Stimulated activated CD4-positive, alpha-beta T cell treated with anti-CD3 and anti-CD28 coated beads, Interleukin-15, amount 100 ng/mL, for 1 hour (primary cell): ENCODE measurements at places on chromosomes 7 and 10.
A peak's percentile ranks its signal among the peaks of the same experiment; 100 is the strongest.

DNA sequence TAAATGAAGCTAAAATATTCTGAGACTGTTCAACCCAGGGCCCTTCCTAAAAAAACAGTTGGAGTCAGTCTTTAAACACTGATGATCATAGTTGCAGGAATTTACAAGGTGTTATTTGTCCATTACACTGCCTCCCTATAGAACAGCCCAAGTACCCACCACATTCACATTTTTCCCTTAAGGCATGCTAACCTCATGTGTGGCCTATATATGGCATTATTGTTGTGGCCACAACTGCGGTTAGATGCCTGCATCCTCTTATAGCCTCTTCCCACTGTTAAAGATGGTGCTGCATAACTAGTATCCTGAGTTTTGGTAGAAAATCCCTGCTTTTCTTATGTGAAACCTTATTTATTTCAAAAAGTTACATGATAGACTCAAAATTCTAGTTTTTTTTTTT, 287.9 kb upstream of the SEMA3A start:
- DNase-seq, result no peak

GRCh38 chr10:62238880-62239279, 29.8 kb downstream of the RTKN2 start:
- no peak for DNase-seq

DNA sequence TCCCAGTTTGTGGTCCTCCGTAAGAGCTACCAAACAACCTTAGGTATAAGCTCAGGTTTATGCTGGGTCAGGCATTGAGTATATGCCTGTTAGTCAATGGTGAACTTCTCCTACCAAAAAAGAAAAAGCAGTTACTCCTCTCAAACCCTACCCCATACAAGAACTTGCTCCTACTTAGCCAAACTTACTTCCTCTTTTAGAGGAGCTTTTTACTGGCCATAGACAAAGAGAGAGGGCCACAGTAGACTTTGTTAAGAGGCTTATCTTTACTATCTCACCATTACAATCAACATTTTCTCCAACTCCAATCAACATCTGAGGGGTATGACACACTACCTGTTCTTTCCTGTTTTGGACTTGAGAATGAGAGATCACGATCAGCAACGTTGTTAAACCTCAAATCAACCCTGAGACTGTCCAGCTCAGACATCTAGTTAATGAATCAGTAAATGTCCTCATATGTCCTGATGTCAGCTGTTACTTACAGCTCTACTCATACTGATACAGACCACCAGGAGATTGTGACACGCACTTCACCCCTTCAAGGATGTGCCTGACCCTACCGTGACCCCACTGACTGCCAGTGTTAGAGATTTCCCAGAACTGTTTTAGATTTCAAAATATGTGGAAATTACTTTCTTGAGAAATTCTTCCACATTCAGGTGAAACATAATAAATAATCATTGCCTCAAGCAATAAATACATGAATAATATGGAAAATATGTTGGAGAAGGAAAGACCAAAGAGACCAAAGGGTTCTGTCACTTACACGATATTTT, 18.4 kb upstream of the CCDC71L start:
- DNase-seq, result no peak

GRCh38 chr10:24544776-24545175, 178.9 kb downstream of the ARHGAP21 start:
- DNase-seq, result no peak

GRCh38 chr10:79393924-79394610, 46.8 kb downstream of the PPIF start:
- DNase-seq, result no peak

GRCh38 chr7:88615336-88615735, 144.2 kb upstream of the ZNF804B start:
- DNase-seq, result no peak

DNA sequence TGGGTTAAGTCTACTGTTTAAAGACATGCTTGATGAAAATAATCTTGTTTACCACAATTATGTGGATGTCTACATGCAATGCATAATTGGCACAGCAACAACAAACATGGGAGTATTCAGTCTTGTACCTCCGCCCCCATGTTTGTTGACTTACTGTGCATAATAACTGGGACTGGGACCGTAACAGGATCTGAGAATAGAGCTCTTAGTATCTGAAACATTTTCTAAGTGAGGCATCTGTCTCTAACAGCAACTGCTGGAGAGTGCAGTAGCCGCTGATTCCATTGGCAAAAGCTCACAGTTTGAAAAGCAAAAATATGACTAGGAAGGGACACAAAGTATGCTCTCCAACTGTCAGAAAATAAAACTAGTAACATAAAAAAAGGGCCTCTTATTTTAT, 61.6 kb downstream of the ENO4 start:
- no peak for DNase-seq

DNA sequence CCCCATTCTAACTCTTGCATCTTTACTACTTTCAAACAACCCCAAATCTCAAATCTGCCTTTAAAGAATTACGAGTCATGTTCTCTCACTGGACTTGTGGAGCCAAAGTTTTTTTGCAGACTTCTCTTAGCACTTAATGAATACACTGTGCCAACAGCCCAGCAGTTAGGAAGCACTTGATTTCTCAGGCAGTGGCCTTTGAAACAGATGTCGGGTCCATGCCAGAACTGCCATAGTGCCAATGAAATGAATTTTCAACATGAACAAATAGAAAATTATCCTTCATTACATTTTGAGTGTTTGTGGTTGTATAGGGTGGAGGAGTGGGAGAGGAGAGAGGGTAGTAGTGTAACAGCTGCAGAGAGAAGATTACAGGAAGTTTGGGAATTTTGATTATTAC, 5.9 kb downstream of the BORCS7 start:
- DNase-seq, result no peak

GRCh38 chr10:73969224-73969841, 28.6 kb upstream of the VCL start:
- no peak for DNase-seq

DNA sequence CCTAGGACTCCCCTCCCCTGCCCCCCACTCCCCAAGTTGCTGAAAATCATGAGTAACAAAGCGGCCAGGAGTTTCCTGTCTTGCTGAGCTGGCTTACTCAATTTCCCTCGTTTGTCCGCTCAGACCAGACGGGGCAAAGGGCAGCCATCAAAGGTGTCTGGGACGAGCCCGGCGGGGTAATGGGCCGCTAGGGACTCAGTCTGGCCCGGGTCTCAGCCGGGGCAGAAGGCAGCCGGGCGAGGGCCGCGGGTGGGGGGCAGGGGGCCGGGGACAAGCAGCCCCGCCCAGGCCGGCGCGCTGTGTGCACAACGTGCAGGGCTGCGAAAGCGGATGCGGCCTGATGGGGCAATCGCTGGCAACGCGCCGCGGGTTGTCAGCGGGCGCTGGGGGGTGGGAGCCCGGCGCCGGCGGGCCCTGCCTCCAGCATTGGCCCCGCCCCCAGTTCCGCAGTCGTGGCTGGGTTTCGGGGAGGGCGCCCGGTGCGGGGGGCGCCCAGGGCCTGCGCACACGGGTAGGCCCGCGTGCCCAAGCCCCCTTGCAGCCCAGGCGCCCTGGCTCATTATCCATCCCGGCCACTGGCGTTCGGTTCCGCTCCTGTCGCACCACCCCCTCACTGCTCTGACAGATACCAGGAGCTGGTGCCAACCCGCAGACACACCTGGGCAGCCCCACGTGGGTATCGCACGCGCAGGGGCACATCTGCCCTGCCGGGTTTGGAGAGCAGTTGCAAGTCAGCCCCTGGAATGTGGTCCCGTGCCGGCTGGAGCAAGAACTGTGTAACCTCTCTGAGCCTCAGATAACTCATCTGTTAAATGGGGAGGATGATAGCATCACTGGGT, 35.1 kb downstream of the DNAJB12 start:
- peak; percentile 74 for DNase-seq

DNA sequence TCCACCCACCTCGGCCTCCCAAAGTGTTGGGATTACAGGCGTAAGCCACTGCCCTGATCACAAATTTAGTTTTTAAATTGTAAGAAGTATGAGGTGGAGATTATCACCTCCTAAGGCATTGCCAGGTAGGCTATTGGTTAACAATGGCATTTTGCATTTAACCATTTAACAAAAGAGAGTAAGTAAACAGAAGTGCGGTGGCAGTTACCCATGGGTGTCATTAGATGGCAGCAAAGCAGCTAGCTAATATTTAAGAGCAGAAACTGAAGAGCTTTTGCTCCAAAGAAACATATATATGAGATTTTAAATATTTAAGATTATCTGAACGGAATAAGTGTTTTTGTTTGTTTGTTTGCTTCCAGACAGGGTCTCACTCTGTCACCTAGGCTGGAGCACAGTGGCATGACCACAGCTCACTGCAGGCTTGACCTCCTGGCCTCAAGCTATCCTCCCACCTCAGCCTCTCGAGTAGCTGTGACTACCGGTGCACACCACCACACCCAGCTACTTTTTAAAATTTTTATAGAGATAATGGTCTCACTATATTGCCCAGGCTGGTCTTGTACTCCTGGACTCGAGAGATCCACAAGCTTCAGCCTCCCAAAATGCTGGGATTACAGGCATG, 325.5 kb upstream of the C7orf33 start:
- no peak for DNase-seq

GRCh38 chr10:47451273-47451997, 32.5 kb downstream of the ANXA8 start:
- no peak for DNase-seq

- DNase-seq, result no peak
Measured at GRCh38 chr7:15396210-15397158, 165.3 kb downstream of the AGMO start.

- no peak for DNase-seq
Measured at GRCh38 chr7:121547544-121548092, 151.5 kb upstream of the FAM3C start.

- no peak for DNase-seq
Measured at GRCh38 chr7:152336754-152337368, 98.9 kb downstream of the KMT2C start.

- DNase-seq, result no peak
Measured at GRCh38 chr7:32253299-32253698, 183.1 kb upstream of the PDE1C start.

- no peak for DNase-seq
Measured at GRCh38 chr10:13684252-13684791, 97.6 kb downstream of the PRPF18 start.

- DNase-seq, result no peak
Measured at GRCh38 chr7:2109251-2109872, 123.4 kb downstream of the MAD1L1 start.

DNA sequence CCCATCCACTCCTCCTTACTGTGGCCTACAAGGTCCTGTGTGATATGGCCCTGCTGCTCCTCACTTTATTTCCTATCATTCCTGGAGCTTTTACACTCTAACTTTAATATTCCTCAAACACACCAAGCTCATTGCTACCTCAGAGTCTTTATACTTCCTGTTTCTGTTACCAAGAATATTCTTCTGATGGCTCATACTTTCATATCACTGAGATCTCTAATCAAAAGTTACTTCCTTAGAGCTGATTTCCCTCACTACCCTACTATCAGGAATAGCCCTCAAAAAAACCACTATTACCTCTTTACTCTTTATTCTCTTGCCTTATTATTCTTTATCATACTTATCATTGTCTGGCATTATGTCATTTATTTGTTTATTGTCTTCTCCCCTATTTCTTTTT, 5.8 kb upstream of the PPP3CB start:
- DNase-seq, result no peak

DNA sequence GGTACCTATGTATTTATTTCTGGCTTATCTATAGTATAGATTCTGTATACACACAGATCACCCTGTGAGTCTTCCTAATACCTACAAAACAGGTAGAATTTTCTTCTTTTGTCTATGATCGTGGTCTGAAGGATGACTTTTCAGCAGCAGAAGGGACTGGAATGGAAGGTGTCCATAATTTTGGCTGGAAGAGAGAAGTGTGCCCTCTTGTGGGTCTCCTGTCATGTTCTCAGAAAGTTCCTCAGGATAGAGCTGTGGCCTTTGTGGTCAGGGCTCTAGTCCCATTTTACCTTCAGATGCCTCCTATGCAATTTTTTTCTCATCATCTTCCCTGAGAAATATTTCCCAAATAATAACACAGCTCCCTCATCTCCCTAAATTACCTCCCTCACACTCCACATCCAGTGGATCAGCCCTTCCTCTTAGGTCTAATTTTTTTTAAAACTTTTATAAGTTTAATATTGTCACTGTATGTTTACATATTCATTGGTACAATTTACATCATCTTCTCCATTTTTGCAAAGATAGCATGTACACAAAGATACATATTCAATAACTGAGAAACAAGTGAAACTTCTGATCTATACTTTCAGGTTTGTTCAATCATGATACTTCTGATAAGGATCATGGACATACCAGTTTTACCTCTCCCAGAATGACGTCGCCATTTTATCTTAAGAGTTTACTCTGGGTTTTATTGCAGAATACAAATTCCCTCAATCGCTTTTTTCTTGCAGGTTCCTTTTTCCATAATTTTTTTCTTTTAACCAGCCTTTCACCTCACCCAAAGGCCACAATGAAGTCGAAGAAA, 112.7 kb downstream of the REEP3 start:
- DNase-seq, result no peak

- no peak for DNase-seq
Measured at GRCh38 chr7:115274-115911, 77.0 kb upstream of the FAM20C start.

DNA sequence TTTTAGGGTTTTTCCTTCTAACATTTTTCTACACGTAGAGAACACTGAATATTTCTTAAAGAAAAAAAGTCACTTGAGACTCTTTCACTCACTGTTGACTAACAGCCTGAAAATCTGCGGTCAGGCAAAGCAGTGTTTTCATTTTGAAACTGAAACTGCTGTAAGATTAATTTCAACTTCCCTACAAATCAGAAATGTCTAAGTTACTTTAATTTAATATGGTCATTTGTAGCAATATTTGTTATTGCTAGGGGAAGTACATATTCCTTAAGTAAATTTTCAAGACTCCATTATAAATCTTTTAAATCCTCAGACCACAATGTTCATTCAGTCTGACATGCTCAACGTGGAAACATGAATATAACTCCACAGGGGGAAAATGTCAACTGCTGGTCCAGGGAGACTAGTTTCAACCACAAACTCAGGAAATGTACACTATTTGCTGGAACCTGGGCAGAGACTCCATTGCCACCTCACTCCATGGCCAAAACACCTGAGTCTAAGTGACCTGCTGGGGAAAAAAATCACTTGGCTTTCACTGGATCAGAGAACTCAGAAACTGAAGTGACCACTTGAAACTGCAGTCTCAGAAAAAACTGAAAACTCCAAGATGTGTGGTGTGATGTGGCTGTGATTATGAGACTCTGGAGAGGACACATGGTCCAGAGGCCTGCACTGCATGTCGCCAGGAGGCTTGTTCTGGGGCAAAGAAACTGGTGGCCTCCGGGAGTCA, 161.2 kb downstream of the TAX1BP1 start:
- no peak for DNase-seq

GRCh38 chr7:2979951-2980350, 63.7 kb downstream of the CARD11 start:
- DNase-seq, result no peak

DNA sequence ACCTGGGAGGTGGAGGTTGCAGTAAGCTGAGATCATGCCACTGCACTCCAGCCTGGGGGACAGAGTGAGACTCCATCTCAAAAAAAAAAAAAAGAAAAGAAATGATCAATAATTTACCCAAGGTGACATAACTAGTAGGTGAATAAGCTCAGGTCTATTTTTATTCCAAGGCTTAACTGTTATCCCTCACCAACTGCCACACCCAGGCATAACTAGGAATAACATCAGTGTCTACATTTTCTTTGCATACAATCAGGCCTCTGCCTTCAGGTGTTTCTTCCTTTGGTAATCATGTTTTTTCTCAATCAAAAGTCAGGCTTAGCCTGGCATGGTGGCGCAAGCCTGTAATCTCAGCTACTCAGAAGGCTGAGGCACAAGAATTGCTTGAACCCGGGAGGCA, 26.6 kb downstream of the CPEB3 start:
- DNase-seq, result no peak

GRCh38 chr7:158910254-158911053, 54.1 kb downstream of the DYNC2I1 start:
- DNase-seq, result no peak
